ENCODE measurements at places on chromosomes 12 and 14. TPM values are rescaled to one million over a fixed set of nuclear protein-coding genes. Genes with fewer than 3 reads are reported as not detected.

DNA sequence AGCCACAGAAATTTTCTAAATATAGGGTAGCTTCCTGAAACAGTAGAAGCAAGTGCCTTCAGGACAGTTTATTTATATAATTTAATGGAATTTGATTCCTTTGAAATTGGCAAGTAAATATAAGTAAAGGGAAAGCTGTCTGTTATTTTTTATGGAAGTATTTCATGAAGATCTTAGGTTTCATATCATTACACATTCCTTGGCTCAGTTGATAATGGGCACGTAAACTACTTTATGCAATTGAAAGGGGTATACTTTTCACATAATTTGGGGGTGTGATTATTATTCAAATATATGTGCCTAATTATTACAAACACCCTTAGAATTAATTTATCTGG is 71.1 kb upstream of the RAP1B start:
- DNase-seq, result no peak

DNA sequence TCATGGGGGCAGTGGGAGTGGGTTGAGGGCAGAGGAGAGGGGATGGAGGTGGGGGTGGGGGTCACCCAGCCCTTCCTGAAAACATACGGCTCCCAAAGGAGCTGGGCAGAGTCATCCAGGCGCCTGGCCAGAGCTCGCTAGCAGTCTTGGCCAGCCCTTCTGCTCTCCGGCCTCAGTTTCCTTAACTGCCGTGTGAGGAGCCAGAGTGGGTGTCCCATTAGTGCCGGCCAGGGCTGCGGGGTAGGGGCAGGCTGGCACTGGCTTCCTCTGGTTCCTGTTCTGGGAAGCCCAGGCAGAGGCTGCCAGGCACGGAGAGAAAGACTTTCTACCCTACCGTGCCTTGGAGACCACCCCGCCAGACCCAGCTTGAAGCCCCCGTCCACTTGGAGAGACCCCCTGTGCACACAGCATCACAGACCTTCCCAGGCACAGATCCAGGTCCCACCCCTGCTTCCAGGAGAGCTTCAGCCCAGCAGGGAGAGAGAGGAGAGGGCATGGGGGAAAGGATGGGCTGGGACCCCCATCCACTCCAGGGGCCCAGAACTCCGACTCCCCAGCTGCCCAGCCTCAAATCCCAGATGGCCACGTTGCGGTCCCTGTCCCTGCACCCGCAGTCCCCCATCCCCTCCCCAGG is 93.3 kb downstream of the RFLNA start:
- no peak for DNase-seq

Gene KRT2
- not detected for total RNA-seq

Gene STAT2
- 53.1 TPM for total RNA-seq

Gene SLC8A3
- not detected for total RNA-seq
